Fibroblast of mammary gland (primary cell): ENCODE measurements at places on chromosomes 12 and 14.

GRCh38 chr14:31047503-31047902 is 21.3 kb upstream of the STRN3 start:
- no peak for DNase-seq

GRCh38 chr12:117441751-117442150 is 80.3 kb upstream of the NOS1 start:
- DNase-seq, result peak; percentile 34

DNA sequence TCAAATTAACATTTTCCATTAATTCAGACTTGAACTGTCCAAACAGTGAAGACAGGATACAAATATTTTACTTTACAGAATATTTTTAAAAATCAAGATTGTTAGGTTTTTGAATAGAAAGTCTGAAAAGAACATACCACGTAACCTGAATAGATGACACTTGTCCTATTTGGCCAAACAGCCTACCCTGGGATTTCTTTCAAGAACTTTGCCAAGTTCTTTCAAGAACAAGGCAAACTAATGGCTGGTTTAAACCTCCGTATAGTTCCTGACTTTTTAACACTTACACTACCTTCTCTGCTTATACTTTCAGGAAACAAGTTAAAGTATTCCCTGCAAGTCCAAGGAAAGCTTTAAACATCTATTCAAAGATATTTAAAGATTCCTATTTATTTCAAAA is 35.0 kb downstream of the MAP4K5 start:
- peak; percentile 2 for DNase-seq

GRCh38 chr12:131673888-131674257 is 37.0 kb upstream of the SFSWAP start:
- DNase-seq, result peak; percentile 70

DNA sequence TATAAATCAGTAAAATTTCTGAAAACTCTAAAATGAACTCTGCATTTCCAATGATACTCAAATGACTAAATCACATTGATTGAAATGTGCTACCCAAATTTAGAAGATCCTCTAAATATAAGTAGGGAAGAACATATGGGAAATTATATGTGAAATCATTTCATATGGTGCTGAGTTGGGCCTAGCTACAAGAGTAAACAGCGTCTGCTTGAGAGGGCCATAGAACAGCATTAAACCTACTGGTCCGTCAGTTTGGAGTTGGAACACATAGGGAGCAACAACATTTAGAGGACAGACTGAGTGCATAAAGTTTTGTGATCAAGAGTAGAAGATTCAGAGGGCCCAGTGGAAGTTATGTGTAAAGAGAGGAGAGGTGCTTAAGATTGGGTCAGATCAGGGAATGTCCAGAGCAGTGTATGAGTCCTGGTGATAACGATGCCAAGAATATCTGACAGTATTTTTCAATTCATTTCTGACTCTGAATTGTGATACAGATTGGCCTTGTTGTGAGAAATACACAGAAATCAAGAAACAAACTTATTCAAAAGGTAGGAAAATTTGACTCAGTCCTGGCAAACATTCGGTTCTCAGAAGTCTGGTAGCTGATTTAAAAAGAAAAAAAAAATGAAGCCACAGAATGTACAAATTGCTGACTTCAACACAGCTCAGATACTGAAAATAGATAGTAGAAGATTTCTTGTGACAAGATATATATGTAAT is 362.2 kb downstream of the CCDC91 start:
- no peak for DNase-seq
